ENCODE measurements at places on chromosomes 3 and 15. TPM values are rescaled to one million over a fixed set of nuclear protein-coding genes. Genes with fewer than 3 reads are reported as not detected.

DNA sequence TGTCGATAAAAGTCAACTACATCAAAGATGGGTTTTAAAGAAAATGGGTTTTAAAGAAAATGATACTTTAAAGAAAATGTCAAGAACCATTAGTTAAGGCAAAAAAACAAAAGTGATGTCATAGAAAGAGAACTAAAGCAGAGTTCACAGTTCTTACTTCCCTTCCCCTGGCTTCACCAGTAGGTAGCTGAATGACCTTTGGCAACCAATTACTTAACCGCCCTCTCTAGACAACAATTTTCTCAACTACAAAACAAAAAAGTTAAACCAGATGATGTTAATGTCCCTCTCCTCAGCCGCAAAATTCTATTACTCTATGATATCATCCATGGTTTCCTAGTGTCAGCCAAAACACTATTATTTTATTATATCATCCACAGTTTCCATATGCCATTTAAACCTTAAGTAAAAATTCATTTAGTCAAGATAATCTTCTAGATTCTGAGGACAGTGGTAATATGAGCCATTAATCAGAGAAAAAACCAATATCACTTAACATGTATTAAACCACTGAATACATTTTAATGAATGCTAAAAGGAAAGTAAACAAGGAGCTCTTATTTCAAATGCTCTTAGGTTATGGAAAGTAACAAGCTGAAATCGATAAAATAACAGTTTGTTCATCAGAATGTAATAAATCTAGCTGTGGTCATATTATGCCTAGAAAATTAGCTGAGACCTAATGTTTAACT lies 13.1 kb downstream of the RYK start:
- no peak for DNase-seq

- no peak for DNase-seq
These were observed 50.0 kb downstream of the ZIC4 start for GRCh38 chr3:147356145-147356908.

The GOLGA8G gene
- total RNA-seq: not detected

The EBLN2 gene
- total RNA-seq: 1.5 TPM

GRCh38 chr3:66276705-66277274 lies 56.0 kb downstream of the SLC25A26 start:
- DNase-seq: peak; percentile 53

The KCNMB3 gene
- total RNA-seq: 2.1 TPM

DNA sequence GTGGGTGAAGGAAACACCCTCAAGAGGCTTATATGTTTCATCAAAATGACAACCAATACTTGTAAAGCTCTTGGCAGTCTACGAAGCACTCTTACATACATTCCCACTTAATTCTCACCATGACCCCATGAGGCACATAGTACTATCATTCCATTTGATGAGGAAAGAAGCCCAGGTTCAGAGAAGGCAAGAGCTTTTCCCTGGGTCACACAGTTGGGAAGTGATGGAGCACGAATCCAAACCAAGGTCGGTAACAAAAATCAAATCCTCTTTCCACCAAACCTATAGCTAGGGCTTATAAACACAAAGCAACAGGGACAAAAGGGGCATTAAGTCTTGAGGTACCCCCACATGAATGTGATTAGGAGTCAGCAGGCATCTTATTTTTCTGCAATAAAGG lies 187.1 kb downstream of the UACA start:
- DNase-seq: no peak

The THSD4 gene
- 39.8 TPM for total RNA-seq

DNA sequence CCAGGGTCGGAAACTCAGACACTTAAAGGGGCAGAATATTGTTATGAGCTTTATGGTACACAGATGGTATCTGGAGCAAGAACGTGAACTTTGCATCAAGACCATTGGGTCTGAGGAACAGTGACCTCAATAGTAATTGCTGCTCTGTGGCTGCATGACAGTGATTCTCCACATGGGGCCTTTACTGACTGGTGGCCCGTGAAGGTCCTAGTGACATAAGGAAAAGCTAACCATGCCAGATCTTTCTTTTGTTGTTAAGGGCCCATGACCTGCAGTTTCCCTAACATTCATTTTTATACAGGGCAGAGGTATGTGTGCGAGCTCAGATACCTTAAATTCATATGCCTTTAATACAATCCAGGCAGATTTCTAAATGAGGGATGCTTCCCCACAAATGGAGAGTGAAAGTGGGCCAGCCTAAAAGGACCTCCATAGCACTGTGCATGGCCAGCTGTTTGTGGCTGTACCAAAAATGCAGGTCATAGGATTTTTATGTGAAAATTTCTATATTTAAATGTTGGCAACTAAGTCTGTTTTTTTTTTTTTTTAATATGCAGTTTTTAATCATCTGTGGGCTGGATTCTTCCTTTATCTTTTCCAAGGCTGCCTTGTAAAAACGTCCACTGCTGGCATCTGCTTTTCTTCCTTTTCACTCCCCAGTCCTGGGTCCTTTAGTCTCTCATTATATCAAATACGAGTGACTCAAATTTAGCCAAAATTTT lies 188.0 kb upstream of the IL12A start:
- no peak for DNase-seq
